ENCODE measurements at places on chromosomes 5 and 9.

- peak; percentile 55 for DNase-seq
Observed at GRCh38 chr5:108028412-108028811, 353.5 kb downstream of the FBXL17 start.

GRCh38 chr9:112316258-112316943 is 17.0 kb downstream of the PTBP3 start:
- no peak for DNase-seq

DNA sequence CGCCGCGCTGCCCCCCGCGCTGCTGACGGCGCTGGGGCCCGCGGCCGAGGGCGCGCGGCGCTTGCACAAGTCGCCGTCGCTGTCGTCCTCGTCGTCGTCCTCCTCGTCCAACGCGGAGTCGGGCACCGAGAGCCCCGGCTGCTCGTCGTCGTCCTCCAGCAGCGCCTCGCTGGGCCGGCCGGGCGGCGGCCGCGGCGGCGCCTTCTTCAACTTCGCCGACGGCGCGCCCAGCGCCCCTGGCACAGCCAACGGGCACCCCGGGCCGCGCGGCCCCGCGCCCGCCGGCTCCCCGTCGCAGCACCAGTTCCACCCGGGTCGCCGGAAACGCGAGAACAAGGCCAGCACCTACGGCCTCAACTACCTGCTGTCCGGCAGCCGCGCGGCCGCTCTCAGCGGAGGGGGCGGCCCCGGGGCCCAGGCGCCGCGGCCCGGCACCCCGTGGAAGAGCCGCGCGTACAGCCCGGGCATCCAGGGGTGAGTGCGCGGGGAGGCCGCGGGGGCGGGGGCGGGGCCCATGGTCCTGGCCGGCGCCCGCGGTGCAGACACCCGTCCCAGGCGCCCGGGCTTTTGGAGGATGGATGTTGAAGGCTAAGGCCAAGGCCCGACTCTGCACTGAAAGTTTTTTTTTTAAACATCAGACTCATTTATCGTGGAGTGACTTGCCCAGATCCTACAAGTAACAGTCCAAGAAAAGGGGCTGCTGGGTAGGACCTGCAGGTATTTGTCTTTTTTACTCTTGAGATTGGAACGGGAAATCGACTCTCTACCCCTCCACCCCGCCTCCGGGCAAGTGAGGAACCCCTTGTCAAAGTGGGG is 1.2 kb downstream of the TENT4A start:
- no peak for DNase-seq

DNA sequence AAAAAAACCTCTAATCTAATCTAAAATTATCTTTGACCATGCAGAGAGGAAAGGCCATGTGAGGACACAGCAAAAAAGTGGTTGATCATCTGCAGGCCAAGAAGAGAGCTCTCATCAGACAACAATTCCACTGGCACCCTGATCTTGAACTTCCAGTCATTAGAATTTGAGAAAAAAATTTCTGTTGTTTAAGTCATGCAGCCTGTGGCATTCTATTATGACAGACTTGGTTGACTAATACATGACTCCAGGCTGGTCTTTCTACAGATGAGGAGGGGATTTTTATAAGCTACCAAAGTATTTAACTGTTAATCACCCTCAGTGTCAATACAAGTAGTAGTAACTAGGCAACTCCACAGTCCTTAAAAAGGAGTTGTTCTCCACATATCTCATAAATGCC is 358.5 kb upstream of the RGMB start:
- DNase-seq: peak; percentile 95

- DNase-seq: no peak
Observed at GRCh38 chr5:1219098-1219767, 5.9 kb upstream of the SLC6A18 start.

GRCh38 chr5:137563646-137564397 is 64.7 kb upstream of the SPOCK1 start:
- DNase-seq: peak; percentile 97

Measured in fibroblast of mammary gland (primary cell).